ENCODE measurements at places on chromosomes 11 and 22.
A peak's percentile ranks its signal among the peaks of the same experiment; 100 is the strongest.

- no peak for DNase-seq
Observed at GRCh38 chr22:46747646-46748045, 9.6 kb upstream of the CERK start.

- no peak for DNase-seq
Observed at GRCh38 chr11:28346721-28347120, 238.5 kb downstream of the METTL15 start.

DNA sequence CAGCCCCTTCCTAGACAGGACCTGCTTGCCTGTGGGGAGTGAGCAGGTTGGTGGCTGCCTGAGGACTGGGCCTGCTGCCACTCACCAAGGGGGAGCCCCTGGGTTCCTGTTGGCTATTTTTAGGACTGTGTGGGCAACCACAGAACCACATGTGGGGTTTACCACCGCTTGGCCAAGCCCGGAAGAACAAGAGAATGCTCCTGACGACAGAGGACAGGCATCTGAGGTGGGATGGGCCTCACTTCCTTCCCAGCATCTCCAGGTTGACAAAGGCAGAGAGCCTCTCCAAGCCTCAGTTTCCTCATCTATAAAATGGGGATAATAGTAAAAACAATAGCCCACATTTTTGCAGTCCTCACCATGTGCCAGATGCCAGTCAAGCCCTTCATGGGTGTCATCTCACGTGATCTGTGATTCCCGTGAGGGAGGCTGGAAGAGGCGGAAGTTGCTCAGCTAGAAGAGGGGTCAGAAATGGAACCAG lies 43.6 kb downstream of the LRRC32 start:
- peak; percentile 82 for DNase-seq

DNA sequence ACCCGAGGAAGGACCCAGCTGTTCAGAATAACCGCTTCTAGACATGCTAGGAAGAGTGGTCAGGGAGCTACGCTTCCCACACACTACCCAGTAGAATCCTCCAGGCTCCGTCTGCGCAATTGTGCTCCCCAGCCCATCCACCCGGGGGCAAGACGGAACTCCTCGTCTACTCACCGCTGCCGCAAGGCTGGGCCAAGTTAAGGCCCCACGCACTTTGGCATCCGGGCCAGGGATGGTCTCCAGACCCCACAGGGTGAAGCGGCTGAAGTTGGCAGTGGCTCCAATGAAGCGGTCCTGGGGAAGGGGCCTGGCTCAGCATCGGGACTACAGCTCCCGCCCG lies 757 bp downstream of the RNASEH2C start:
- DNase-seq: no peak

DNA sequence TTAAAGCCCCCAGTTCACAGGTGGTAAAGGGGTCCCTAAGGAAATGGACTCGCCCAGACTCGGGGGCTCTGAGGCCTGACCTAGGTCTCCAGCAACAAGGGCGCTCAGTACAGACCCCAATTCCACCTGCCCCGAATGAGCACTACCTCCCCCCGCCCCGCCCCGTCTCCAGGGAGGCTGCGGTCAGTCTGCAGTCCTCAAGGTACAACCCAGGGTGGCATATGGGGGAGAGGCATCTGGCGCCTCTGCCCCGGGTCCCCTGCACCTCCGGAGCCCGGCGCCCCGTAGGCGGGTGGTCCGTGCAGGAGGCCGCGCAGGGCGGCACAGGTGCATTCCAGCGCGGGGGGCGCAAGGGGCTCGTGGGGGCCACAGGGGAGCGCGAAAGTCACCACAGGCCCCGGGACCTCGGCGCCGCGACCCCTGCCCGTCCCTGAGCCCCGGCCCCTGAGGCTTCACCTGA lies 361 bp downstream of the CTSD start:
- no peak for DNase-seq

DNA sequence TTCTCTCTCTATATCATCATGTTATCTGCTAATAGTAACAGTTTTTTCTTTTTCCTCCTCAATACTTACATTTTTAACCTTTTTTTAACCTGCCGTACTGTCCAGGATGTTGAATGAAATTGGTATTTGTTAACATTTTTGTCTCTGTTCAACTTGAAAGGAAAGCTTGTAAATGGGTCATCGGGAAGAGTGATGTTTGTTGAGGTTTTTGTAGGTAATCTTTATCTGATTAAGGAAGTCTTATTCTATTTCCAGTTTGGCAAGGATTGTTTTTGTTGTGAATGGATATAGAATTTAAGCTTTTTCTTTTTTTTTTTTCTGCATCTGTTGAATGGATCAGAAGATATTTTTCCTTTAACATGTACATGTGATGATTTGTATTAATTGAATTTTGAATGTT lies 8.1 kb upstream of the NNMT start:
- no peak for DNase-seq

DNA sequence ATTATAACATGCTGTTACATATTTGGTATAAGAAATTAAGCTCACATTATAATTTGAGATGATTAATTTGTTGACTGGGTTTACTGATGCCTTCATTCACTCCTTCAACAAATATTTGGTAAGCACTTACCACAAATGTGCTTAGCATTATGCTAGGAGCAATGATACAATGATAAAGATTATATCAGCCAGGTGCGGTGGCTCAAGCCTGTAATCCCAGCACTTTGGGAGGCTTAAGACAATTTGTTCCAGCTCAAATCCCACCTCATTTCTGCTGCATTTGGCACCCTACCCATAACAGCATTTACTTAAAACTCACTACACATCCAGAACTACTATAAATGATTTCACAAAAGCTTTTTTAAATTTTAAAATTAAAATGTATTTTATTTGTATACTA lies 1263.6 kb upstream of the RAG2 start:
- DNase-seq: no peak

GRCh38 chr11:112127056-112127455 lies 36.8 kb downstream of the IL18 start:
- no peak for DNase-seq

DNA sequence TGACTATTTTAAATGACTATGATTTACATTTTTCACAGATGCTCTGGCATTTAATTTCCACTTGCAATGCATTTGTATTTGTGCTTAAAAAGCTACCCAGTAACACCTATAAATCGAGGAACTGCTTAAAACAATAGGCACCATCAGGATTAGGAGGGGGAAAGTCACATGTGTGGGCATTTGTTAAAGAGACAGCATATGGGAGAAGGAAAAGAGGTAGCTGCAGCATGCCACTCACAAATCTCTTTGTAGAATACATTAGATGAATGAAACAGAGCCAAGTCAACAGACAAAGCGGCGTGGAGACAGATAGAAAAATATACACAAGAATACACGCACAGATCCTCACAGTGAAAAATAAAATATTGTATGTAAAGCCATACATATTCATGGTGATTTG lies 228.0 kb downstream of the CADM1 start:
- no peak for DNase-seq

DNA sequence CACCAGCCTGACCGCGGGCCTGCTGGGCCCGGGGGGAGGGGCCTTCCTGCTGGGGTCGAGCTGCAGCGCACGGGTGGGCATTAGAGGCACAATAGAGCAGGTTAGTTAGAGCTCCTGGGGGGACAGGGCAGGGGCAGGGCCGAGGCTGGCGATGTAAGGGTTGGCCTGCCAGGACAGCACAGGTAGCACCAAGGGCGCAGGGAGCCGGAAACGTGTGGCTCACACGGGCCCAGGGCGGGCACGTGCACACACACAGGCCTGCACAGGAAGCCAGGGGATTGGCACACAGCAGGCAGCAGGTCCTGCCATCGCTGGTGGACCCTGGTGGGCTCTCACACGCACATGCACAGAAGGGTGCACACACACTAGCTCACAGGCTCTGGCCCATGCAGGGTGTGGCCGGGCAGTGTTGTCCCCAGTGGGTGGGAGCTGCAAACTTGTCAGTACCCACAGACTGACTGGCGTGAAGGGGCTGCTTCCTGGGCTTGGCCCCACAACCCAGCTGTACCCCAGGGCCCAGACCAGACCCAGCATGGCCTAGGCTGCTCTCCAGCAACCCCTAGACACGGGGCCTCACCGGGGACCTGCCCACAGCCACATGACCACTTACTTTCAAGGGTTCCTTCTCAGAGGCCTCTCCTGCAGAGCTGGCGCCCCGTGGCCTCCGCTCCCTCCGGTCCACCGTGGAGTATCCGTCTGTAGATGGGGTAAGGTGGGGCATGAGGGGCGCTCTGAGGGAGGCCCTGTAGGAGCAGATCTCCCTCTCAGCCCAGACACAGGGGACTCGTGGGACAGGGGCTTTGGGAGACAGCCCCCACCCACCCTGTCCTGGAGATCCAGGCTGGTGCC lies 29.9 kb upstream of the TXNRD2 start:
- no peak for DNase-seq

- DNase-seq: no peak
Observed at GRCh38 chr11:24805671-24806070, 308.8 kb downstream of the LUZP2 start.

DNA sequence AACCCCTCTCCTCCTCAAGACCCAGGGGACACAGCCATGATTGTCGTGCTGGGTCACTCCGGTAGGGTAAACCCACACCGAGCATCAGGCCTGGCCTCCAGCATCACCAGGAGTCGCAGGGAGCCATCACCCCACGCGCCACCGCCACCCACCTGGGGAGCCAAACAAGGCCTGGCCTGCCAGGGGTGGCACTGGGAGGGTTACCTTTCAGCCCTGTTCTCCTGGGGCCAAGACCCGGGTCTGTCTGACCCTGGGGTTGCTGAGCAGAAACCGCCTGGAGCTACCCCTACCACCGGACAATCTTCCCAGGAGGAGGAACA lies 39.3 kb upstream of the NNMT start:
- no peak for DNase-seq

- no peak for DNase-seq
Observed at GRCh38 chr11:82969811-82970210, 68.3 kb downstream of the DDIAS start.

DNA sequence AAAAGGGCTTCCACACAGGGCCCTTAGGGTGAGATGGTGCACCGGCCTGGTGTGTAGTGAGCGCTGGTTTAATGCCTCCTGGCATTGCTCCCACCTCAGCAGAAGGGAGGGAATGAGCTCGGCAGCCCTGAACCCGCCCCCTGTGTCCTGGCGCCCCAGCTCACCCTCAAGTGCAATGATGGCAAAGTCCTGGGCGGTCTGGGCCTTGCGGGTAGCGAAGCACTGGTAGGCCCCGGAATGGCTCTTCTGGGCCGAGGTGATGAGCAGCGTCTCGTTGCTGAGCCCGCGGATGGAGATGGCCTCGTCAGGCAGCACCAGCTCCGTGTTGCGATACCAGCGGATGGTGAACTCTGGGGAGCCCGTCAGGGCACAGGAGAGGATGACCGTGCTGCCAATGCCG lies 193.3 kb downstream of the CEP164 start:
- DNase-seq: no peak

- no peak for DNase-seq
Observed at GRCh38 chr22:25829808-25830777, 88.1 kb downstream of the MYO18B start.

DNA sequence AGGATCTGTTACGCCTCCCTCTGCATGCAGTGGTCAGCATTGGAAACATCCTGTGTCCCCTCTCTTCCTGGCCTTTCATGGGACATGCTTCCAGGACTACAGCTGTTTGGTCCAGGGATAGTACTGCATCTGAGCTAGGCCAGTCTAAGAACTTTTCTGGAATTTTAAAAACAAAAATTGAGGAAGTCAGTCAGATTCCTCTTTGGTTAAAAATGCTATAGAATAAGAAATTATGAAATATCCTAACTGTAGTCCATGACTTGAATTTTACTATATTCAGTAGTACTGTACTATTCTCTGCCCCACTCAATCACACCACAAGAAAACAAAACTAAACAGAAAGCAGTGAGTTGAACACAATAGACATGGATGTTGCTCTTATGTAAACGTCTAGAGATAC lies 201.0 kb upstream of the CADM1 start:
- DNase-seq: no peak

DNA sequence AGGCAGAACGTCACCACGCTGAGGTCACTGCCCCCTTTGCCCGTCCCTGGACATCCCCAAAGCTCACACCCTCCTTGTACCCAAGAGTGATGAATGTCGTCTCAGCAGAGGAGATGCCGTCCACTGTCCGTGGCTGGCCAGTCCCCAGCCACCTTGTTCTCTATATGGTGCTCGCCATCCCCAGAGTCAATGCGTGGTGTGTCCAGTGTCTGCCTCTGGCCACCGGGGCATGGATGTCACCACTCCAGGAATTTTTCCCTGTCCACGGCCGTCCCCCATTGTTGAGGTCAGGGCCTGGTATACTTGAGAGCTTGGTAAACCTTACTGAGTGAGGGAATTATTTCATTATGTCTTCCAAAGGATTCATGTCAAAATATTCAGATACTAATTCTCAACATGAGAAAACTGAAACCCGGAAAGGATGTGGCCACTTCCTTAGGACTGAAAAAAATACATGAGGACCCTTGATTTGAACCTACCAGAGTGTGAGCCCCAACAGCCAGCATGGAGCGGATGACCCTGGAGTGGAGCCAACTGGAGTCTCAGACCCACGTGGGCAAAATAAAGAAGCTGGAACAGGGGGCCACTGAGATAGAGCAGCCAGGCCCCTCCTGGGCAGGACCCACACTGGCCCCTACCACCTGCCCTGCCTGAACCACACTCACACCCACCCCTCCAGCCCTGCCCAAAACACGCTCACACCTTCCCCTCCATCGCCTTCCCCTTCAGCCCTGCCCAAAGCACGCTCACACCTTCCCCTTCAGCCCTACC lies 376.4 kb downstream of the BRD1 start:
- DNase-seq: no peak

- DNase-seq: no peak
Observed at GRCh38 chr11:19861171-19861570, 148.5 kb downstream of the NAV2 start.

DNA sequence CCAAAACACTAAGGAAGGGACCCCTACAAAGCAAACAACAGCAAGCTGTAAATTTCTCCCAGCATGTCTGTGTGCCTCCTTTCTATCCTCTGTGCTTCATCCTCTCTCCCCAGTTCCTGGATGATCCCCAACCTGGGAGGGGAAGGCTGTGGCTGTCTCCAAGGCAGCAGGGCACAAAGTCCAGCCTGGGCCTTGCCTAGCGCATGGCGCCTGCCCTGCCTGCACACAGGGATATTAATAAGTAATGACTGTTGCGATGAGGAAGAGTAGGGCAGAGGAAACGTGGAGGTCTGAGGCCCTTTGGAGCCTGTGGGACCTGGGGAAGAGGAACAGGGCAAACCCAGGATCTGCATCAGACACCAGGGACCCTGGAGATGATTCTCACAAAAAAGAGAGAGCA lies 2.0 kb downstream of the USH1C start:
- DNase-seq: no peak

DNA sequence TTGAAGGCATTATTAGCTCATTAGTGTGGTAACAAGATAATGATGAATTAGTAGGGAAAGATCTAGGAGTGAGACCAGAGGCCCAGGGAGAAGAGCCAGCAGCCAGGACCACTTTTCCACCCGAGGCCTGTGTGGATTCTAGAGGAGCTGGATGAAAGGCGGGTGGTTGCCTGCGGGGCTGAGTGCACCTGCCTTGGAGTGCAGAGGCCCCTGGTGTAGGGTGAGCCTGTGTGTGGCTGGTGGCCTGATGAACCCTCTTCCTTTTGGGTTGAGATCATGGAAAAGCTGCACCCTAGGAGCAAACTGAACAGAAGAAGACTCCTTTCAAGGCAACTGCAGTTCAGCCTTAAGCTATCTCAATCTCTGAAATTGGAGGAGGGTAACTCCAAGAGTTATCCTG lies 5.9 kb upstream of the TP53AIP1 start:
- no peak for DNase-seq

- no peak for DNase-seq
Observed at GRCh38 chr22:35479359-35479758, 61.3 kb upstream of the RASD2 start.

GRCh38 chr22:25935266-25936058 lies 193.5 kb downstream of the MYO18B start:
- no peak for DNase-seq

Data from bone marrow (tissue), 2 donors.